ENCODE measurements at places on chromosomes 11 and 22. TPM values are rescaled to one million over a fixed set of nuclear protein-coding genes. Genes with fewer than 3 reads are reported as not detected.

- H3K4me3 ChIP-seq, result no peak overlapping the region
- no peaks in the 10 kb centered on the region for H3K36me3 ChIP-seq
- no peaks in the 10 kb centered on the region for H3K27me3 ChIP-seq
- no peak overlapping the region for H3K27ac ChIP-seq
- H3K4me1 ChIP-seq, result no peaks in the 10 kb centered on the region
- DNase-seq, result no peak
These were observed 224.5 kb downstream of the ADAMTS15 start for GRCh38 chr11:130672911-130673310.

- H3K27me3 ChIP-seq, result no peaks in the 10 kb centered on the region
- no peaks in the 10 kb centered on the region for H3K36me3 ChIP-seq
- no peaks in the 10 kb centered on the region for H3K4me1 ChIP-seq
- H3K27ac ChIP-seq, result no peak overlapping the region
- DNase-seq, result no peak
These were observed 37.2 kb upstream of the GRAMD1B start for GRCh38 chr11:123392844-123393243.

DNA sequence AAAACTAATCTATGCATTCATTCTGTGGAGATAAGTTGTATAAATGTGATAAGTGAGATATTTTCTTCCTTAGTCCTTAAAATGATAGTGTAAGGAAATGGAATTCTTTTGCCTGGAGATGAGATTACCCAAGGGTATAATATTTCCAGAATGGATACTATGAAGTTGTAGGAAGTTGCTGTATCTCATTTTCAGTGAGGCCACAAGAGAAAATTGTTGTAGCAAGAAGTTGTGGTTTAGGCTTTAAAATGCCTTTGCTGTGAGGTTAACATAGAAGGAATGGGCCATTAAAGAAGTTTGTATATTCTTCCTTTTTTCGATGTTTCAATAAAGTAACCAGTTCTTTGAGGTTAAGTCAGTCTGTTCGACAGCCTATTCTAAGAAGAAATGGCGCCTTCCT lies 50.7 kb upstream of the LIN7C start:
- H3K27ac ChIP-seq, result no peak overlapping the region
- H3K4me3 ChIP-seq, result no peak overlapping the region
- H3K36me3 ChIP-seq, result no peaks in the 10 kb centered on the region
- no peaks in the 10 kb centered on the region for H3K27me3 ChIP-seq
- no peak for DNase-seq

GRCh38 chr11:88813233-88813915 lies 252.4 kb downstream of the GRM5 start:
- DNase-seq, result no peak
- H3K27ac ChIP-seq, result no peak overlapping the region
- H3K27me3 ChIP-seq, result no peaks in the 10 kb centered on the region
- H3K4me1 ChIP-seq, result no peaks in the 10 kb centered on the region
- no peaks in the 10 kb centered on the region for H3K36me3 ChIP-seq

The MS4A6A gene
- 102 TPM for total RNA-seq
